NT2/D1 (cell line): ENCODE measurements at places on chromosomes 1 and 21.

- DNase-seq = no peak
These were observed 2151.6 kb downstream of the MRPL39 start for GRCh38 chr21:23455676-23456075.

DNA sequence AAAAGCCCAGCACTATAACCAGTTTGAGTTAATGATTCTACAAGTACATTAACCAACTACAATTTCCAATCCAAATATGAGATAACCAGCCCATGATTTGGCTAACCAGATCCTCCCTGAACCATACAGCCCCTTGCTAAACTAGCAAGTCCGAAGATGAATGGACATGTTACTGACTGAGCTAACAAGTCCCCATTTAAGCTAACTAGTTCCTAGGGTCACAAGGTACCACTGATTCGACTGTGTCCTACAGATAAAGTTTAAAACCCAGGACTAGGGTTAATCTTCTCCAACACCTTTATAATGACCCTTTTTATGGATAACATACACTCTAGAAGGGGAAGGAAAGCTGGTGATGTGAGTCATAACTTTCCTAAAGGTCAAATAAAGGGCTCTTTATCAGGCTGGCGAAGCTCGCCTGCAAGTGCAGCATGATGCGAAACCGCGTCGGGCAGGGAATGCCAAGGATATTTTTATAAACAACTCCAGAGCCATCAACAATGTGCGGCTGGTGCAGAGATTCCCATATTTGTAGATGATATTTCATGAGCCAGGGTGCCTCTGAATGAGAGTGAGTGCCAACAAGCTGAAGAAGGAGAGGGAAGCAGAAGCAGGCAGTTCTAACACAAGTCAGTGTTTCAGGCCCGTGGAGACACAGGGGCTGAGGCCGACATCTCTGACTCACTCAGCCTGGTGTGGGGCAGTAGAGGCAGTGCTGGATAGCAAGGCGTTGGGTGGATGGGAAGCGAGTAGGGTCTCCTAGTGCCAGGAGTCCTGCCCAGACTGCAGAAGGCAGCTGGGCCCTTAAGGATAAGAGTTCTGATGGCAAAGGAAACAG, 75.6 kb upstream of the ROR1 start:
- DNase-seq = no peak

DNA sequence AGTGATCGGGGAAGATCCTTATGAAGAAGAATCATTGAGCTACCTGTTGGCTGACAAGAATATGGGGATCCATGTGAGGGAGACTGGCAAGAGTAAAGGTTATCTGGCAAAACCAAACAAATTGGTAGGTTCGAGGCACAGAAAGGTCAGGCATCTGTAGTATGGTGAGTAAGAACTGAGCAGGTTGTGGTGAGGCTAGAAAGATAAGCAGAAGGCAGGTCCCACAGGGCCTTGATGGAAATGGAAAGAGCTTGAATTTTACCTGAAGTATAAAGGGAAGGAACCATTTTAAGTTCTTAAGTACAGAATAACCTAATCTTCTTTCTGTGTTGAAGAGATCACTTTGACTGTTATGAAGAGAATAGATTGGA, 11.1 kb downstream of the PTPRC start:
- DNase-seq = no peak

DNA sequence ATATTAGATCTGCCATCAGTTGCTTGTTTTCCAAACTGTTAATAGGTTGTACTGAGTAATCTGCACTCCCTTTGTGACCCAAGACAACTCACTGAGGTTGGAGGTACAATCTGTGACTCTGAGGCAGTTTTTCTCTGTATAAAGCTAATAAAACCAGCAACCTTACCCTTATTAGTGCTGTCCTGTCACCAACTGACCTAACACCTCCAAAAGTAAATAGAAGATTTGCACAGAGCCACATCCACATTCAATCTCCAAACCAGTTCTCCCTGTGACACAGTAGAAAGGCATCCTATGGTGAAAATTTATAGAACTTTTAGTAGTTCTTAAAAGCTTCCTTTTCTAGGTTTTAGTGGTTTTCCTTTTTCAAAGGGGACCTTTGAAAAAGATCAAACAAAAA, 140.4 kb upstream of the ADGRL2 start:
- no peak for DNase-seq

GRCh38 chr21:32425628-32426027, 13.1 kb downstream of the EVA1C start:
- DNase-seq = no peak

DNA sequence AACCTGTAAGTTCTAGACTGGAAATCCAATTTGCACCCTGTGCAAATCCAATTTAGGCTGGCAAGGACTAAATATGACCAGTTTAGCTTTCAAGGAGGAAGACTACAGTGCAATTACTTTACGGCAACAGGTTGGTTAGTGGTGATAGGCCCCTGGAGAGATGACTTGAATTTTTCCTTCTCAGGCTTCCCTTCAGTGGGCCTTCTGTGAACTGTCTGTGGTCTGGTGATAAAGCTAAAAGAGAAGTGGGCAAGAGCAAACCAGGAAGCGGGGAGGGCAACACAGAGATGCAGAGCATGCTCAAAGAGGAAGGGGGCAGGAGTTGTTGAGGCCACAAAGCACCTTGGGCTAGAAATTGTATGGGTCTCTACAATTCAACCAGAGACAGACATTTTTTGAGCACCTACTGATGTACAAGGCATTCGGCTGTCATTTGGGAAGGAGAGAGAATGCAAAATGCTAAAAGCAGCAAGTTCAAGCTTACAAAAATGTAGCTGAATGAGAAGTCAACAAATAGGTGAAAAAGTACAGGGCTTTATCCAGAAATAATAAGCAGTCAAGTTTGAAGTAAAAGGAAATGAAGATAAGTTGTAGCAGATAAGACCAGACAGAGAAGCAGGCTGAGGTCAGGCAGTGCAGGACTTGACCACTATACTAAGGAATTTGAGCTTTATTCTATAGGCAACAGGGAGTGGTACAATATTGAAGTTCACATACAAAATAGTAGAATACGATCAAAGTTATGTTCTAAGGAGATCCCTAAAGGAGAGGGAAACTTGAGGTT, 23.9 kb downstream of the INPP5B start:
- no peak for DNase-seq

DNA sequence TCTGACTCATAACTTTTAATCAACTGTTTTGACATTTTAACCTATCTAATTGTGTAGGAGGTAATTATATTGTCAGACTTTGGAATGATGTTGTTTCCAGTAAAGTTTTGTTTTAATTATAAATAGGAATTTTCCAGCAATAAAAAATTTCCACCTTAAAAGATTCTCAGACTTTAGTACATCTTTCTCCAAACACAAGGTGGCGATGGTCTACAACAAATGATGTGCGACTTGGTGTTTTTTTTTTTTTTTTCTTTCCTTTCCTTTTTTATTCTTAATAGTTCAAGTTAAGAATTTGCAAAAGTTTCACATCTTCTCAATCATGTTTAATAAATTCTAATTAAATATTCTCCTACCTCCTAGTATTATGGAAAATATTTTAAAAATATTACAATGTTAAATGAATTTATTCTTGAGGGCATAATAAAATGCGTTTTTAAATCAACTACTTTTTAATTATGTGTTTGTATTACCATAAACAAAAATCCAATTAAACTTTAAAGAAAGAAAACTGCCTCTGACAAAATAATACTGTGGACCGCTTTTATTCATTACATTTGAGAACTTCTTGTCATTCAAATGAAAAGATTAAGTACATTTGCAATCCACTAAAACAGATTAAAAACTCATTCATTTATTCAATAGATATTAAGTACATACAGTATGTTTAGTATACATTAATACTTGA, 4.4 kb upstream of the ADAMTS1 start:
- DNase-seq = peak; percentile 36

DNA sequence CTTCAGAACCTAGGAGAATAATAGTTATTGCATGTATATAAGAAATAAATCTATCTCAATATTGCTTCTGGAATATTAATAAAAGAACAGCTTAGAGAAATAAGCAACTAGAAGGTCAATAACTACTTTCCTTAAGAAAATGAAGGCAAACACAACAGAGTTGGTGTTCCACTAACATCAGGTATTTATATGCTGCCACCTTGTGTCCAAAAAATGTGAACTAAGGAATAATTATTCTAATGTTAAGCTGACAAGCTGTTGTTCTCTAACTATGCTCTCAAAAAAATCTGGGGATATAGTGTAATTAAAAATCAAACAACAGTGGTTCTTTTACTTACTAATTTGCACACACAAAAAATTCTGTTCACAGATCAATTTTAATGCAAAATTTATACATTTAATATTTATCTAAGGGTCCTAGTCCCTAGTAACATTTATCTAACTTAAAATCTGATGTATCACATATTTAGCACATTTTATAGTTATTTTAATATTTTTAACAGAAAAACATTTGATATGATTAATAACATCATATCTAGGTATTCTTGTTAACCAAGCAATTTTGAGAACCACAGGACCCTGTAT, 39.6 kb downstream of the UCHL5 start:
- peak; percentile 15 for DNase-seq

DNA sequence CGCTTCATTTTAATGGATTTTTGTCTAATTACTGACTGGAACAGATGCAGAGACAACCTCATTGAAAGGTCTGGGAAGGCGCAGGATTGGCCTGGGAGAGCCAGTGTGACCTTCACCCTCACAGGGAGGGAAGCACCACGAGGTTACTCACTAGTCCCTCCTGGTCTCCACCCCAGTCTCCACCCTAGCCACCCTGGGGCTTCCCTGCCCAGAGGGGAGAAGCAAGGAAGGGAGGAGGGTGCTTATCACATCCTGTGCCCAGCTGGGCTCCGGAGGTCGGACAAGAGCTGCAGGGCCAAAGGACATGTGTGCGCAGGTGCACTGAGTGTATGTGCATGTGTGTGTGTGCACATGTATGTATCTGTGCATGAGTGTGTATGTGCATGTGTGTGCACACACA, 220.1 kb upstream of the VAMP3 start:
- no peak for DNase-seq

DNA sequence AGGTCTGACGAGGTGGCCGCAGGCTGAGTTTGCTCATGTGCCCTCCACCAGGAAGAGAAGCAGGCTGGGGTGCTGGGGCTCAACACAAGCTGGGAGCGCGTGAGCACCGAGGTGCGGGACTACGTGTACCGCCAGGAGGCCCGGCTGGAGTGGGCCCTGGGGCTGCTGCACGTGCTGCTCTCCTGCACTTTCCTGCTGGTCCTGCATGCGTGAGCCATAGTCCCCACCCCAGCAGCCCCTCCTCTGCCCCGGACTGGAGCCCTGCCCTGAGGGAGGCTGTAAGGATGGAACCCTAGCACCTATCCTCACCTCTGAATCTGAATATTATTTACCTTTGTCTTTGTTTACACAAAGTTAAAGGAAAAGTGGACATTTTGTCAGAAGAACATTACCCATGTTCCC, 7.8 kb upstream of the ADAM15 start:
- DNase-seq = no peak

DNA sequence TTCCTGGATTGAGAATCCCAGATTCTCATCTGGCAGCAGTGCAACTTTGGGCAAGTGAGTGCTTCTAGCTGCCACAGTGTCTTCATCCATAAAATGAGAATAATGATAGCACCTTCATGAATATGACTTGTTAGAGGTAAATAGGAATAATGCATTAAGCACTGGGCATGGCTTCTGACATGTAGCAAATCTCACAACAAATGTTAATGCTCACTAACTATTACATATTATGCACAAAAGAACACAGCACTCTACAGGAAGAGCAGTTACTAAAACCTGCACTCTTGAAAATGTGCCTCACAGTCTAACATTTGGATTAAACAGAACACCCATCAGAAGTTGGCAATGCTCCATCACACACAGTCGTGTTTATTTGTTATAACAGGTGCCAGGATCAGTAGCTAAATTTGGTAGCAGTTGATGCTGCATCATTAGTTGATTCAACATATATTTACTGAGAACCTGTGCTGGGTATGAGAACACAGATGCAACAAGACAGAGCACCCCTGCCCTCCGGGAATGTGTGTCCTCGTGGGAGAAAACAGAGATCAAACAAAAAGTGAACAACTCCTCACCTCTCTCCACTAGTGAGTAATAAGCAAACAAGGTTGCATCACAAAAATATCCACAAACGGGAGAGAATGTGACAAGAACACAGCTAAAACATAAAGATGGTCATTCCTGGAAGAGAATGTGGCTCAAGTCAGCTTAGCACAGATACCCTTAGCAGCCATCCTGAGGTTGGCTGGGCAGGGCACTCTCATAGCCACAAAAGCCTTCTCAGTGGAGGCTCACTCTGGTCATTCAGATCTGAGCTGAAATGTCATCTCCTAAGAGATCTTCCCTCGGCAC, 26.2 kb upstream of the LBR start:
- DNase-seq = no peak

DNA sequence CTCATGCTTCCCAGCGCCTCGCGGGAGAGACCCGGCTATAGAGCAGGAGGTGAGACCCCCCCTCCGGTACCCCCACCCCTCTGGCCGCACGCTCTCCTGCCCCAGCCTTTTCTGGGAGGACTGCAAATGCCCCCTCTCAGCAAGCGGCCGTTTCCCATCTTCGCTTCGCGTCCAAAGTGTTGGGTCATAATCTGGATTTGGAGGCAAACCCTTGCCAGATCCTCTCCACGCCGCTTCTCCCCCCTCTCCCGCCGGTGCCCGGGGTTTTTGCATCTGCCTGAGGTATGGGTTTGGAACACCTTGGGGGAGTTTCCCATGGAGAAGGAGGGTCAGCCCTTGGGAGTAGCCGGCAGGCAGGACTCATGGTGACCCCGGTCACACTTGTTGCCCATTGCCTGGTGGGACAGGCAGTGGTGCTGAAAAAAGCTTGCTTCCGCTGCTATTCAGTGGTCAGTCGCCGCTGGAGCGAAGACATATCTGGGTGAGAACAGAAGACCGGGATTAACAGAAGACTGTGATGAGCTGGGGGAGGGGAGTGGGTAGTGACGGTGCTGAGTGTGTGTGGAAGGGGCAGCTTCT, 935 bp downstream of the KCNK2 start:
- DNase-seq = no peak

- DNase-seq = no peak
These were observed 20.9 kb downstream of the CAPN2 start for GRCh38 chr1:223732993-223733798.

GRCh38 chr1:110280126-110280525, 59.1 kb upstream of the RBM15 start:
- DNase-seq = no peak

DNA sequence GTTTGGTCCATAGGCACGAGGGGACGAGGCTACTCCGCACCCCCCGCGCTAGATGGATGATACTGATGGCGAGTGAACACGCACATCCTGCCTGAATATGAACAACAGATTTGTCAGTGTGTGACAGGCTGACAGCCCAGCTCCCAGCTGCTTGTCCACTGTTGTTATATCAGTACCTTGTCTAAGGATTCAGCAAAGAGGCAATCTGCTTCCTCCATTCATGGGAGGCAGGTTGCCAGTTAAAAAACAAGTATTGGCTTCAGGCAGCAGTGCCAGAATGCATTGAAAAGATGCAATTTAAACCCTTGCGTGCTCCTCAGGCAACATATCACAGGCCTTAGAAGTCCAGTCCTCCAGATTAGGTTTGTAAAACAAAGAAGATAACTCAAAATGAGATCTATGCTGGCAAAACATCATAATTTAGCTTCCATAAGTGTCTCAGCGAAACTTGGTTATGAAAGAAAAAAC, 223.3 kb downstream of the GPATCH2 start:
- DNase-seq = no peak

- no peak for DNase-seq
These were observed 45.3 kb downstream of the MRPL39 start for GRCh38 chr21:25561668-25562641.

GRCh38 chr21:36882776-36883175, 83.7 kb downstream of the HLCS start:
- DNase-seq = no peak

GRCh38 chr1:89525169-89525855, 683 bp downstream of the LRRC8B start:
- DNase-seq = no peak

- DNase-seq = no peak
These were observed 212.6 kb downstream of the TNR start for GRCh38 chr1:175530622-175531375.
